ENCODE measurements at places on chromosomes 1 and 21.
A peak's percentile ranks its signal among the peaks of the same experiment; 100 is the strongest.

DNA sequence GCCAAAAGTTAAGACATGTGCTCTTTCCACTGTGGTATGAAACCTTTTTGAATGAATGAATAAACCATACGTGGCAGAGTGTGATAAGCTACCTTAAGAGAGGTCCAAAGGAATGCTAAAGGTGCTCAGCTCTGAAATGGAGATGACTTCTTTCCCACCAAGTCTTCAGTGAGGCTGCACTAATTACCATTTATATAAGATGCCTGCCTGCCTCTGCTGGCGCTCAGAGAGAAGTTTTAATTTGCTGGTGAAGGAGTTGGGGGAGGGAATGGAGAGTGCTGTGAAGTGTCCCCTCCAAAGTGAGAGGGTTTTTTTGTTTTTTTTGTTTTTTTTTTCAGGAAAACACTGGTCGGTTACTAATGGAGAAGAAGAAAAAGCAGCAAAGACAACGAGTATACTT lies 559.0 kb downstream of the OMA1 start:
- DNase-seq, result no peak

GRCh38 chr1:87439821-87440220 lies 111.1 kb downstream of the LMO4 start:
- no peak for DNase-seq

- DNase-seq, result no peak
These were observed 16.1 kb downstream of the HSF2BP start for GRCh38 chr21:43643193-43643592.

- DNase-seq, result peak; percentile 79
These were observed 351.0 kb upstream of the B3GALT2 start for GRCh38 chr1:193537266-193538002.

GRCh38 chr1:199297174-199297573 lies 658.3 kb downstream of the PTPRC start:
- DNase-seq, result no peak

DNA sequence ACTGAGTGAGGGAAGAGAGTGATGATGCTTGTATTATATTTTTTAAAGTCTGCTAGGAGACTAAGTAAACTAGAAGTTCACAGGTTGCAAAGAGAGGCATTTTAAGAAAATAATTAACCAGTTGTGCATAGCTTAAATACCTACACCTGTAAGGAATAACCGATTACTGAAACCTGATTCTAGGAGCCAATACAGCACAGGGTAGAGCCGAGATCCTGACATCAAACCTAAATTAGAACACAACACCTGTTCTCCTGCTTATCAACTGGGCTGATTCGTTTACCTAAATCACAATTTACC lies 54.8 kb downstream of the EPRS1 start:
- DNase-seq, result no peak

GRCh38 chr1:209704584-209704983 lies at the start of gene HSD11B1:
Gene HSD11B1, plus strand, starts transcription at chr1:209704846. Its CDS starts 97 bp downstream, at chr1:209704943.
- peak; percentile 55 for DNase-seq

- no peak for DNase-seq
These were observed 76.4 kb downstream of the HIVEP3 start for GRCh38 chr1:41842326-41842725.

DNA sequence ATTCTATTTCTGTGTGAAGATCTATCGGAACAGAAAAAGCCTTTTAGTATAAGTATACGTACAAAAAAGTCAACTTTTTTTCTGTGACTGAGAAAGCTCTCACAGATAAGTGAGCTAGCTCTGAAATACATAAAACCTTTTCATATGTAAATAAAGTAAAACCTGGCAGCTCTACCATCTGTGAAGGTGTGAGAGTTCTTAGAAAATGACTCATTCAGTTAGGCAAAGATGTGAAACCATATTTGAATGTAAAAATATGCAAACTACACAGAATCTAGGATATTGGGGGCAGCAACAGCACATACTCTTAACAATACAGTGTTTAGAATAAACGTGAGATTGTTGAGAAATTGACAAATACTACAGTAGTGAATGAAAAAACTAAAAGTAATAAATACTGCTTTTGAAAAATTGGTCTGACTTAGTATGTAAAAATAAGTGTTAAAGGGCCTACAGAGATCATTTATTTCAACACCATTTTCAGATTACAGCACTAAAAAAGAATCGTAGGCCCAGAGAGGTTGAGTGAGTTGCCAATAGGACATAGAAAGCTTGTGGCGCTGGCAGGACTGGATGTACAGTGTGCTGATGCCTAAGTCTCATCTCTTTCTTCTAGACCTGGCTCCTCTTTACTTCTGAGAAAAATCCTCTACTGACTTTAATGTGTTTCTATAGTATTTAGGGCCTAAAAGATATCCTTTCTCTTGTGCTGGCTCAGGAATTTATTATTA lies 19.8 kb downstream of the ATP6V1G3 start:
- no peak for DNase-seq

DNA sequence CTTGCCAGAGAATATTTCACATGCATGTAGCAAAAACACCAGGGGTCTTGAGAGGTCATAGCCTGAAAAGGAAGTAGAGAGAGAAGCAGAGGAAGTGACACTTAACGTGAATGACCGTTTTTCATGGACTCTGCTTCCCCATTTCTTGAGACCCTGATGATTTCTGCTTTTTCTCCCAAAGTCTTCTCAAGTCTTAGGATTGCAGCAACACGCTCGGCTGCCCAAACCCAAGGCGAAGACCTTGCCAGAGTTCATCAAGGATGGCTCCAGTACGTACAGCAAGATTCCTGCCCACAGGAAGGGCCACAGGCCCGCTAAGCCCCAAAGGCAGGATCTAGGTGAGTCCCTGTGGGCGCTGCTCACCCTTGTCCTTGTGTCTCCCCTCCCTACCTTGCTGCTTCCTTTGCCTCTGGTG lies 12.8 kb downstream of the THEMIS2 start:
- peak; percentile 83 for DNase-seq

- no peak for DNase-seq
These were observed 873 bp upstream of the PI4KB start for GRCh38 chr1:151327903-151328674.

DNA sequence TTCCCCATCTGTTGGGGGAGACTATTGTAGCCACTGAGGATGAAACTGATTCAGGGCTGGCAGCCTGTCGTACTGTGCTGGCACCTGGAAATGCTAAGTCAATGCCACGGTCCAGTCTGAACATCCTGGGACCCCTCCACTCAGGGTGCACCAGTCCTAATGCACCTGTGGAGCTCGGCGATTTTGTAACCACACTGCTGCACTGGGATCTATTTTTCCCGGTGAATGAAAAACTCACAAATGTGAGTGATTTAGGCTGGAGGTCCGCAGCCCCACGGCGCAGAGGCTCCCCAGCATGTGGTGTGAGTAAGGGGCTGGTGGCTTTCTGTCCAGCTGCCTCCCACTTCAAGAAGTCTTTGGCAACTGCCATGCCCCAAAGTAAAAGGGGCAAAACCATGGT lies 35.5 kb downstream of the SETD4 start:
- DNase-seq, result no peak

- no peak for DNase-seq
These were observed 20.9 kb downstream of the LHX4 start for GRCh38 chr1:180250883-180251509.

DNA sequence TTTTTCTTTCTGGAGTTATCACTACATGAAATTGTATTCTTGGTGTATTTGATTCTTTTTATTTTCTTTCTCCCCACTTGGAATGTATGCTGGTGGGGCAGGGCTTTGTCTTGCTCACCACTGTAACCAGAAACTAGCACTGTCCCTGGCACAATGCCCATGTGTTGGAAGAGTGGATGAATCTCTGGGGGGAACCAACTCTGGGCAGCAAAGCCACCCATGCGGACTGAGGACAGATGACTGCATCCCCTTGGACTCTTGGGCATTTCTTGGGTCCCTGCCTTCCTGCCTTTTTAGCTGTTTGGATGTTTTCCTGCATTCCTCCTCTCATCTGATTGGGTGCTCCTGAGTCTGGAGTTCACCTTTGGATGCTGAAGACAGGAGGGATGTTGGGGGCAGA lies 6.1 kb downstream of the CYP4B1 start:
- no peak for DNase-seq

DNA sequence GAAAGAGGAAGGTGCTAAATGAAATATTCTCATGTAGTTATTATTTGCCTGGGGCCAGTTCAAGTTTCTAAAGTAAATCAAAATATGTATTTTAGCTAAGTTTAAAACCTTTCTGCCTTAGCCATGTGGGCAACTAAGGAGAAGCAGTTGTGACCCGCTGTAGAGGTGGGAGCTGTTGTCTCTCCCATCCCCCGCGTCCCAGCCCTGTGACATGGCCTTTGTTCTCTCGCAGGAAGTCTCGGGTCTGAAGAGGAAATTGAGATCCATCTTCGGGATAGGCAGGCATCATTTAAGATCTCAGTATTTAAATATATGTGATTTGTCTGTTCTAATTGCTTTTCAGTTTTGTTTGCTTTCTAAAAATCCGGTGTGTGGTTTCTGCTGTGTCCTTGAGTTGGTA lies 121.5 kb downstream of the CAMTA1 start:
- no peak for DNase-seq

DNA sequence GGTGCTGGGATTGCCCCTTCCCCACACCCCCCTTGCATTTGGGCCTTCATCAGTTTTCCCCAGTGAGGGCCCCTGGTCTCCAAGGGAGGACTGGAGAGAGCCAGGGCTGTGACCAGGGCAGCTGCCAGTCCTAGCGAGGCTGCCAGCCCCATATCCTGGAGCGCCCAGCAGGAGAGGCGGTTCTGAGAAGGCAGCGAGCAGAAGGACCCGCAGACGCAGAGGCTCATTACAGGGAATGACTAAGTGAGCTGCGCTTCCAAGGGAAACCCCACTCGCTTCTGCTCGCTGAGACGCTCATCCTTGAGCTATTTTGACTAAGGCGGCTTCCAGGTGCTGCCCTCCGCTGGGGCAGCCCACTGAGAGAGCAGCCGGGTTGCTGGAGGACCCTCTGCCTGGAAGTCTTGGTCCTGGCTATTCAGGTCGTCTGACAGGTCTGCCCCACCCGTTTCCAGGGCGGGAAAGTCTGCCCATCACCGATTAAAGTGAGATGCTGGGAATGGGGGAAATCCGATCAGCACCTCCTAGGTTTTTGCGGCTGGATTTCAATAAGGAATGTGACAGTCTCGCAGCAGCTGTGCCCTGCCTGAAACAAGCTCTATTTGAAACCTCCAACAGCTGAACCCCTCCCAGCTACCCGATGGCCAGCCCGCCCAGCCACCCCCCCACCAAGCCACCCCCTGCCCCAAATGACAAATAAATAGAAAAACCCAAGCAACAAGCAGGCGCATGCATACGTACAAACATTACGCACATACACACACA lies 2.8 kb downstream of the KCNN3 start:
- peak; percentile 54 for DNase-seq

- no peak for DNase-seq
These were observed 27.2 kb downstream of the CNN3 start for GRCh38 chr1:94899756-94900155.

DNA sequence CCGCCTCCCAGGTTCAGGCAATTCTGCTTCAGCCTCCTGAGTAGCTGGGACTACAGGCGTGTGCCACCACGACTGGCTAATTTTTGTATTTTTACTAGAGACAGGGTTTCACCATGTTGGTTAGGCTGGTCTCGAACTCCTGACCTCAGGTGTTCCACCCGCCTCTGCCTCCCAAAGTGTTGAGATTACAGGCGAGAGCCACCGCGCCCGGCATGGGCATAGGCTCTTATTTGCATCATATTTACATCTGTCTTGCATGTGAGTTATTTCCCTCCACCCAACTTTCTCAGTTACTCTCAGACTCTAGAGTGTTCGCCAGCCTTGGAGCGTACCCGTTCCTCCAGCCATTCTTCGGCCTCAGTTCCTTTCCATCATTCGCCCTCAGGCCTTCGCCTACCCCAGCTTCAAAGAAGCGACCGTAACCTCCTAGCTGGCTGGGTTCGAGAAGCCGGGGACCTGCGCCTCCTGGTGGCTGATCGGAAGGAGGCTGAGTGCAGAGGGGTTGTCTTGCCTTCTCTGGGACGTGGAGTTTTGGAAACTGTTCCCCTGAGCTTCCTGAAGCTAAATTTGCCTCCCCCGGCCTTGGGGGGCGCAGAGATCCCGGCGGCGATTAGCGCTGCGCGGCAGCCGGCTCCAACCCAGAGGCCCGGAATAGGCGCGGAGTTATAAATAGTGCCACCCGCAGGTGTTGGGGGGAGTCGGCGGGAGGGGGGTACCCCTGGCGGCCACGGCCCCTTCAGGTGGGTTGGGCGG lies 3.6 kb upstream of the ZBTB7B start:
- DNase-seq, result peak; percentile 64

DNA sequence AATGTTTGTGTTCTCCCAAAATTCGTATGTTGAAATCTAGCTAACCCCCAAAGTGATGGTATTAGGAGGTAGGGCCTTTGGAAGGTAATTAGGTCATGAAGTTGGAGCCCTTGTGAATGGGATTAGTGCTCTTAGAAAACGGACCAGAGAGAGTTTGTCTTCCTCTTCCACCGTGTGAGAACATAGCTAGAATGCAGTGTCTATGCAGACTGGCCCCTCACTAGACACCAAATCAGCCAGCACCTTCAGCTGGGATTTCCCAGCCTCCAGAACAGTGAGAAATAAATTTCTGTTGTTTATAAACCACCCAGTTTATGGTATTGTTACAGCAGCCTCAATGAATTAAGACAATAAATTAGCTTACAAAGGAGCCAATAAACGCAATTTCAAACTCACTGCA lies 58.0 kb downstream of the KIAA0319L start:
- DNase-seq, result no peak

GRCh38 chr1:59597420-59598119 lies 217.2 kb upstream of the HOOK1 start:
- DNase-seq, result no peak

DNA sequence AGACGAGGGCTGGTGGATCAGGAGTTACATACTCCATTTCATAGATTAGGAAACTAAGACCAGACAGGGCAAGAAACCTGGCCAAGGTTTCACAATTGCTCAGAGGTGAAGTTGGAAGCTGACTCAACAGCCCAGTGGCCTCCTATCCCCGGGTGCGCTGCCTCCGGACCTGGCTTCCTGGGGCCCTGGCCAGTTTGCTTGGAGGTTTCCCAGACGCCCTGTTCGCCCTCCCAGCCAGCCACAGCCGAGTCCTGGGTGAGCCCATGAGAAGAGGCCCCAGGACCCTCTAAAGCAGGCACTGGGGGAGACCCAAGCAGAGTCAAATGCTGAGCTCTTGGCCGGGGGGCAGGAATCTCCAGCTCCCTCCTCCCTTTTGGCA lies 180.1 kb downstream of the ZBTB18 start:
- DNase-seq, result no peak

GRCh38 chr1:116764466-116764898 lies 10.3 kb downstream of the CD2 start:
- no peak for DNase-seq

GRCh38 chr21:34946916-34947534 lies 102.1 kb downstream of the RUNX1 start:
- DNase-seq, result no peak

DNA sequence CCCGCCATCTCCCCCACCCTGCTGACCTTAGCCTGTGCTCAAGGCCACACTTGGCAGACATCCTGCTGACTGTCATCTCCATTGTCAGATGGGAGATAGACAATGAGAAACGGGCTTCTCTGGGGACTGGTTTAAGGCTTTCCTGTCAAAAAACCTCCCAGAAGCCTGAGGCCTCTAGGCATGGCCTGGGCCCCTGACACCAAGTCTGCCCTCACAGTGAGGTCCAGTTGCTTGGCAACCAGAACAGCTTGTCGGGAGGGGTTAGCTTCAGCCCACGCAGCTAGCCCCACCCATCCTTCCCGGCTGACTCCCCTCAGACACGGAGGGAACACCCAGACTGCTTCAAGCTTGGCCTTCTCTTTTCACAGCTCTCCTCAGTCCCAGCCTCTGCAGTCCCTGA lies 11.0 kb downstream of the PLEKHA6 start:
- DNase-seq, result no peak

- no peak for DNase-seq
These were observed 285.7 kb downstream of the TM2D1 start for GRCh38 chr1:61439234-61439633.

- no peak for DNase-seq
These were observed 6.6 kb upstream of the PNRC2 start for GRCh38 chr1:23953020-23953419.

Data from suppressor macrophage treated with lipopolysaccharide for 1 hour (primary cell).